Spleen (tissue), 13 donors: ENCODE measurements at places on chromosomes 12 and 14. TPM values are rescaled to one million over a fixed set of nuclear protein-coding genes. Genes with fewer than 3 reads are reported as not detected.

- H3K27ac ChIP-seq: no peak overlapping the region
- DNase-seq: no peak
- no peaks in the 10 kb centered on the region for H3K4me1 ChIP-seq
- H3K36me3 ChIP-seq: no peaks in the 10 kb centered on the region
- no peak overlapping the region for H3K4me3 ChIP-seq
These were observed 13.0 kb upstream of the FMNL3 start for GRCh38 chr12:49720214-49720613.

GRCh38 chr14:56487090-56487667, 92.4 kb upstream of the TMEM260 start:
- no peaks in the 10 kb centered on the region for H3K36me3 ChIP-seq
- no peak for DNase-seq
- H3K27ac ChIP-seq: no peak overlapping the region

GRCh38 chr14:73696466-73697400, 17.5 kb downstream of the PNMA1 start:
- H3K36me3 ChIP-seq: no peaks in the 10 kb centered on the region
- H3K4me1 ChIP-seq: no peaks in the 10 kb centered on the region
- H3K4me3 ChIP-seq: no peak overlapping the region

- peaks cover 50% of the 10 kb centered on the region for H3K36me3 ChIP-seq
- no peak overlapping the region for H3K27ac ChIP-seq
- peaks cover 8% of the 10 kb centered on the region for H3K4me1 ChIP-seq
- no peaks in the 10 kb centered on the region for H3K27me3 ChIP-seq
- DNase-seq: no peak
These were observed 12.4 kb upstream of the SNAPC1 start for GRCh38 chr14:61749867-61750266.

GRCh38 chr12:105944628-105945027, 194.1 kb downstream of the NUAK1 start:
- DNase-seq: no peak
- no peaks in the 10 kb centered on the region for H3K4me1 ChIP-seq
- no peaks in the 10 kb centered on the region for H3K36me3 ChIP-seq
- no peak overlapping the region for H3K27ac ChIP-seq

DNA sequence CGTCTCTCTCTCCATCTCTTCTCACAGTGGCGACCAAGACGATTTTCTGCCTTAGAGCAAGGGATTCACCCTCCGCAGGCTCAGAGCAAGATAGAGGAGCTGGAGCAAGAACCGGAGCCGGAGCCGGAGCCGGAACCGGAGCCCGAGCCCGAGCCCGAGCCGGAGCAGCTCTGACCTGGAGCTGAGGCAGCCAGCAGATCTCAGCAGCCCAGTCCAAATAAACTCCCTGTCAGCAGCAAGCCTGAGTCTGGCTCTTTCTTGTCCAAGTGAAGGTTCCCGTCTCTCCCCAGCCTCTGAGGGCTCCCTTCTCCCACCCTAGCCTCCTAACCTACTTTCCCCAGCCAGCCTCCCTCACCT, 5.9 kb downstream of the LAG3 start:
- peaks cover 49% of the 10 kb centered on the region for H3K4me1 ChIP-seq
- H3K27me3 ChIP-seq: peaks cover 44% of the 10 kb centered on the region
- H3K36me3 ChIP-seq: peaks cover 5% of the 10 kb centered on the region
- H3K4me3 ChIP-seq: no peak overlapping the region

- peak overlapping the region; percentile 28 for H3K27ac ChIP-seq
- peaks cover 38% of the 10 kb centered on the region for H3K27me3 ChIP-seq
- peak overlapping the region; percentile 73 for H3K4me3 ChIP-seq
- H3K4me1 ChIP-seq: peaks cover 9% of the 10 kb centered on the region
- DNase-seq: no peak
These were observed 40.0 kb upstream of the CAPRIN2 start for GRCh38 chr12:30794591-30795409.

GRCh38 chr12:96046543-96047228, 11.3 kb upstream of the LTA4H start:
- H3K27me3 ChIP-seq: no peaks in the 10 kb centered on the region
- H3K27ac ChIP-seq: peak overlapping the region; percentile 67
- no peak overlapping the region for H3K4me3 ChIP-seq
- peaks cover 63% of the 10 kb centered on the region for H3K4me1 ChIP-seq
- no peaks in the 10 kb centered on the region for H3K36me3 ChIP-seq

DNA sequence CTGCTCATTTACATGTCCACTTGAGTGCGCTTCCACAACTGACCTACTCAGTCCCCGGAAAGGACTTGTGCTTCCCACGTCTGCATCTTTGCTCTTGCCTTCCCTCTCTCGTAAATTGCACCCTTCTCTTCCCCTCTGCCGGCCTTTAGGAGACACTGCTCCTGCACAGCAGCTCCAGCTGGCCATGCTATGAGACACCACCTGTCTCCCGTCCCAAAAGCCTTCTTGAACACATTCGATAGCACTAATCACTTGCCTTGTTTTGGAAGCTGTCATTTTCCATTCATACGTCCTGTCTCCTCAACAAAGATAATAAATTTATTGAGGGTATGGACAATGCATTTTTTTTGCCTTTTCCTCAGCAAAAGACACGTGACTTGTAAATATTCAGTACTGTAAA, 15.7 kb upstream of the KCNA1 start:
- H3K36me3 ChIP-seq: no peaks in the 10 kb centered on the region
- DNase-seq: no peak
- peaks cover 10% of the 10 kb centered on the region for H3K27me3 ChIP-seq

DNA sequence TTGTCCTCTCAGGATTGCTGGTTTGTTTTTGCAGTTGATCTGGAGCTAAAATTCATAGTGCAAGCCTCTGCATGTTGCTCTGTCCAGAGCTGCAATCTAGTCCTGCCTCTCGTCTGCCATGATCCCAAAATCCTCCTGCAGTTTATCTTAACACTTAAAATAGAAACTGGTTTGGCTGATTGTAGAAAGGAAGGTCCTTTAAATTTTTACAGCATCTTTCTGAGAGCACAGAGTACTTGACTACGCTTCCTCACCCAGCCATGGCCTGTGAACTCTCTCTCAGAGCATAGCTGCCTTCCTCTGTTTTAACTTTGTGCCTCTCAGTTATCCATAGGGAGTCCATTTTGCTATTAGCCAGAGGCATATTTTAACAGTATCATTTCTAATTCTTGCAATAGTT, 877.1 kb downstream of the C12orf50 start:
- H3K4me3 ChIP-seq: no peak overlapping the region
- DNase-seq: no peak
- no peaks in the 10 kb centered on the region for H3K27me3 ChIP-seq

DNA sequence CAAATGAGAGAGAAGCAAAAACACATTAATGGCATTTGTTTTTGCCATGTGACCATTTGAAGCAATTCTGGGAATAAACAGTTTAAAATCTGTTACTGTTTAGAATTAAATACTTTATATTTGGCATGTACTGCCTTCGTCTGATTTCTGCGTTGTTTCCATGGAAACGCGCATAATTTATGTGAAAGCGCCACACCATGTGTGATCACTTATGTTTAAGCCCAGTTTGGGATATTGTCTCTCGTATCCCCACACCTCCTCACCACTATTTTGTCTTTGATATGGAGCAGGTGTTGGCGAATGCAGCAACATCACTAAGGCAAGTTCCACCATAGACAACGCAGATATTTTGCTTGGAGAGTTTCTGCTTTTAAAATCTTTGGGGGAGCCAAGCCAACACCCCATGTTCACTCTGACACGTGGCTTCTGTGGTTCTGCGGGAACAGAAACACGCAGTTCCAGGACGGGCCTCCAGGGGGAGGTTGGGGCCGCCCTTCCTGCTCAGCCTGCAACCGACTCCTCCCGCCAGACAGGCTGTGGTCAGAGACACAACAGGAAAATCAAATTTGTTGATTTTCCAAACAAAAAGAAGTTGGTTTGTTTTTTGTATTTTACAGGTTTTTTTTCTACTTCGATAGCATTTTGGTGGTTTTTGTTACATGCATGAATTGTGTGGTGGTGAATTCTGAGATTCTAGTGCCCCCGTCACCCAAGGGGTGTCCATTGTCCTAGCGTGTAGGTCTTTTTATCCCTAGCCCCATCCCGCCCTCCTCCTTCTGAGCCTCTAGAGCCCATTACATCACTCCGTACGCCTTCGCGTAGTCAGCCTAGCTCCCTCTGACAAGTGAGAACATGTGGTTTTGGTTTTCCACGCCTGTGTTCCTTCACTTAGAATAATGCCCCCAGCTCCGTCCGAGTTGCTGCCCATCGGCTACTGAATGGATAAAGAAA, 101.9 kb upstream of the SFSWAP start:
- no peak overlapping the region for H3K4me3 ChIP-seq
- peak; percentile 92 for DNase-seq
- H3K27ac ChIP-seq: no peak overlapping the region
- no peaks in the 10 kb centered on the region for H3K36me3 ChIP-seq
- peaks cover 37% of the 10 kb centered on the region for H3K27me3 ChIP-seq

DNA sequence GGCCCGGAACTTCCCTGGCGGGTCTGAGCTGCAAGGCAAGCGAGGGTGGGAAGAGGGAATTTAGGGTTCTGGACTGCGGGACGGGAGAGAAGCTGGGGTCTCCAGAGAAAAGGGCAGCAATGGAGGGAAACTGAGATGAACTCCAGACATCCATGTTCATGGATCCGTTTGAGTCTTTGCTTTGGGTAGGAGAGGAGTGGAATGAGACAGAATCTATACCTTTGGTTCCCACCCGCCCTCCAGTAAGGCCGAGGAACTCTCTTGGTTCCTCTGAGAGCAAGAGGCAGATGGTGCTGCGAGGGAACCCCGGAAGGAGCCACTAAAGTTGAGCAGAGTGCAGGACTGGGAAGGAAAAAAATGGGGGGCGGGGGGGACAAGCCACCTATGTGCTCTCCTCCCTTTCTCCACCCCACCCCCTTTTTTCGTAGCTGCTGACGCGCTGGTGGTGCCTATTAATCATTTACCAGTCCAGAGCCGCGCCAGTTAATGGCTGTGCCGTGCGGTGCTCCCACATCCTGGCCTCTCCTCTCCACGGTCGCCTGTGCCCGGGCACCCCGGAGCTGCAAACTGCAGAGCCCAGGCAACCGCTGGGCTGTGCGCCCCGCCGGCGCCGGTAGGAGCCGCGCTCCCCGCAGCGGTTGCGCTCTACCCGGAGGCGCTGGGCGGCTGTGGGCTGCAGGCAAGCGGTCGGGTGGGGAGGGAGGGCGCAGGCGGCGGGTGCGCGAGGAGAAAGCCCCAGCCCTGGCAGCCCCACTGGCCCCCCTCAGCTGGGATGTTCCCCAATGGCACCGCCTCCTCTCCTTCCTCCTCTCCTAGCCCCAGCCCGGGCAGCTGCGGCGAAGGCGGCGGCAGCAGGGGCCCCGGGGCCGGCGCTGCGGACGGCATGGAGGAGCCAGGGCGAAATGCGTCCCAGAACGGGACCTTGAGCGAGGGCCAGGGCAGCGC, 1.2 kb downstream of the SSTR1 start:
- H3K27ac ChIP-seq: no peak overlapping the region
- peaks cover 68% of the 10 kb centered on the region for H3K27me3 ChIP-seq
- peaks cover 10% of the 10 kb centered on the region for H3K4me1 ChIP-seq
- no peaks in the 10 kb centered on the region for H3K36me3 ChIP-seq
- DNase-seq: peak; percentile 73

- no peaks in the 10 kb centered on the region for H3K27me3 ChIP-seq
- peak overlapping the region; percentile 80 for H3K4me3 ChIP-seq
- peak overlapping the region; percentile 95 for H3K27ac ChIP-seq
- H3K4me1 ChIP-seq: peaks cover 43% of the 10 kb centered on the region
These were observed 778 bp downstream of the SLC8B1 start for GRCh38 chr12:113333877-113334785.

- no peak overlapping the region for H3K4me3 ChIP-seq
- H3K27ac ChIP-seq: no peak overlapping the region
- no peak for DNase-seq
- H3K4me1 ChIP-seq: peaks cover 4% of the 10 kb centered on the region
- H3K36me3 ChIP-seq: no peaks in the 10 kb centered on the region
- no peaks in the 10 kb centered on the region for H3K27me3 ChIP-seq
These were observed 771.3 kb upstream of the TBX3 start for GRCh38 chr12:115455268-115455681.

- no peaks in the 10 kb centered on the region for H3K36me3 ChIP-seq
- H3K4me1 ChIP-seq: peaks cover 31% of the 10 kb centered on the region
- no peak overlapping the region for H3K4me3 ChIP-seq
- H3K27ac ChIP-seq: peak overlapping the region; percentile 78
These were observed 13.7 kb downstream of the COA8 start for GRCh38 chr14:103576371-103577024.

DNA sequence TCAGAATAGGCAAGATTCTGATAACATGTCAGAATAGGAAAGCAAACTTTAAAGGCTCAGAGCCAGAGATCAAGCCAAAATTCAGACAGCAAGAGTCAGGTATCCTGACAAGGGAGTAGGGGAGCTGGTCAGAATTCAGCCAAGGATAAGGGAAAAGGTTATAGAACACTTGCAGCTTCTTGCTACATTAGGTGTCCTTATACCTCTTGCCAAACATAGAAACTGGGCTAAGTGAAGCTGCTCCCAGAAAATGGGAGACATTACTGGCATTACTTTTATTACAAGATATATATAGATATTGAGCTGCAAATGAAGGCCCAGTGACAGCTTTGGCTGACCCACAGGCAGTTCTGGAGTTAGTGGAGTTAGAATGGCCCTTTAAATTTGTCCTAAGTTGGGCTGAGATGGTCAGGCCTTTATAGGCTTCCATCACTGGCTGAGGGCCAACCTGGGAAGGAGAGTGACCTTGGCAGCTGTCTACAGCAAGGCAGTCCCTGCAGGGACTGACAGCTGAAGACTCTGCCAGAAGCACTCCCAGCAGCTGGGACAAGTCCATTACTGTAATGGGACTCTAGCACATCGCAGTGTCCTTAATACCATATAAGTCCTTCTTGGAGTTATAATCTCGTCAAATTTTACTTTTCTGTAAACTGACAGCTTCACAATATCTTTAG, 83.0 kb downstream of the LRRC9 start:
- DNase-seq: peak; percentile 69
- no peaks in the 10 kb centered on the region for H3K4me1 ChIP-seq

The MIPOL1 gene
- 11.0 TPM for total RNA-seq

The FOXN4 gene
- total RNA-seq: not detected

The HNF1A gene
- not detected for total RNA-seq
